ENCODE measurements at places on chromosomes 12 and 14. TPM values are rescaled to one million over a fixed set of nuclear protein-coding genes. Genes with fewer than 3 reads are reported as not detected.

Gene SLC5A8
- total RNA-seq: not detected

- DNase-seq: no peak
Measured at GRCh38 chr12:6639151-6639801, 3.5 kb upstream of the LPAR5 start.

- DNase-seq: no peak
Measured at GRCh38 chr12:104864668-104865067, 93.4 kb downstream of the SLC41A2 start.

- no peak for DNase-seq
Measured at GRCh38 chr12:13342971-13343370, 146.4 kb downstream of the EMP1 start.

GRCh38 chr12:43226151-43226550 lies 325.9 kb downstream of the ADAMTS20 start:
- DNase-seq: no peak
